Activated T-helper 2 cell treated with anti-CD3 and anti-CD28 coated beads, Interferon-gamma antibody, Interleukin-2, Interleukin-4, amounts not matched to agents 10 μg/mL and 5 μg/mL and 100 μg/mL, durations not matched to agents 14 hours and 24 hours and 36 hours (primary cell): ENCODE measurements at places on chromosomes 12 and 14. TPM values are rescaled to one million over a fixed set of nuclear protein-coding genes. Genes with fewer than 3 reads are reported as not detected.

KRT4 gene
- not detected in 2 replicates for total RNA-seq

PELI2 gene
- total RNA-seq, result 2.3 and 2.8 TPM in 2 replicates

ABCC9 gene
- 0.02 and 0.07 TPM in 2 replicates for total RNA-seq

- DNase-seq, result no peak
These were observed 424.4 kb downstream of the DAD1 start for GRCh38 chr14:22164616-22165015.

HOTAIR gene
- total RNA-seq, result not detected in 2 replicates

- no peak for DNase-seq
These were observed 259.6 kb upstream of the NAV3 start for GRCh38 chr12:77571127-77571526.

DNA sequence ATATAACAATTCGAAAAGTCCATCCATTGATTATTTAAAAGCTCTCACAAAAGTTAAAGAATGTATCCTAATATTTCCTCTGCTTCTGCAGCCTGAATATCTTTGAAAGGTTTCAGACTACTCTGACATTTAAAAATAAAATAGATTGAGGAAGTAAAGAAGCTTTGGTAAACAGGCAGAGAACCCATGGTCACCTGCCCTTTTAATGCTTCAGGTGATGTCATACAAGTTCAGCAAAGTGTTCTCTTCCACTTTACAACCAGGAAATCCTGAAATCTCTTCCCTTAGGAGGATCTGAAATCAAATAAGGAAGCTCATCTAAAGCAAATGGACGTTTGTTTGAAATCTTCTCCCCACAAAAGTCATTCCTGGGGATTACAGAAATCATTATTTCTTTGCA lies 322.4 kb downstream of the PDZRN4 start:
- no peak for DNase-seq

APOLD1 gene
- 5.3 and 6.0 TPM in 2 replicates for total RNA-seq

DNA sequence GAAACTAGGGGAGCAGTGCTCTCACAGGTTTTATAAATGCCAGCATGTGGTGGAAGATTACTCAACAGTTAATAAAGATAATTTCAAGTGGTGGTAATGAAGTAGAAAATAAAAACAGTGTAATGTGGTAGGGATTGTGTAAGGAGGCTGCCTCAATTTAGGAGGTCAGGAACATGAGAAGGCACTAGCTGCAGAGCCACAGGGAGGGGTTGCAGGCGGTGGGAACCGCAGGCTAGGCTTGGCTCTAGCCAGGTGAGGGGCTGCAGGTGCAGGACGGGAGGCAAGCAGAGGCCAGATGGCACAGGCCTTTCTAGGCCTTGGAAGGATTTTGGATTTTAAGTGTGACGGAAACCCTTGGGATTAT lies 768 bp downstream of the METTL25 start:
- no peak for DNase-seq

MYO1H gene
- not detected in 2 replicates for total RNA-seq

DNA sequence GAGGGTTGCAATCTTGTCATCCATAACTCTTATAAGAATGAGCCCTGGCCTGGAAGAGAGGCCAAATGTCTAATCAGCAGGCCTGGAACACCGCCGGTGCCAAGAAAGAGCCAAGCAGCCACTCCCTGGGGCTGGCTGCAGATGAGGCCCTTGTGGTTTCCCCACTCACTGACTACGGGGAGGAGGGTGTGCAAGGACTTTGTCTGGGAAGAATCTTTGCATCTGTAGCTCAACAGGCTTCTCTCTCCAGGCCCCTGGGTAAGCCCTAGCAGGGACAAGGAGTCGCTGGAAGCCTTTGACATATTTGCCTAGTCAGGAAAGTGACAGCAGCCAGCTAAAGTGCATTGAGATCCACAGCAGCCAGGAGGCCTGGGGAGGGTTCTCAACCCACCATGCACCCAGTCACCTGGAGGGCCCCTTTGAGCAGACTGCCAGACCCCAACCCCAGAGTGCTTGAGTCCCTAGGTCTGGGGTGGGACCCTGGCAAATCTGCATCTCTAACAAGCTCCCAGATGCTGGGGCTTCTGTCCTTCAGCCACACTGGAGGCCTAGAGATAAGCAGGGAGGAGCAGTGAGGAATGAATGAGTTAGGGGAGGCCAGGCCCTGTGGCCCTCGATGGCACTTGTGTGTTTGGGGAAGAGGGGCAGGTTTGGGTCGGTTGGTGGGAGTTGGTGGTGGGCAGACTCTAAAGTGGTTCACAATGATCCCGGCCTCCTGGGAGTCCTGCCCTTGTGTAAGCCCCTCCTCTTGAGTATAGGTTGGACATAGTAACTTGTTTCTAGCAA lies 13.9 kb upstream of the LRTM2 start:
- no peak for DNase-seq

GRIN2B gene
- total RNA-seq, result 0.07 TPM in 1 of 2 replicates, not detected in the other

GRCh38 chr14:61280526-61281185 lies 482 bp downstream of the TMEM30B start:
- peak; percentile 65 for DNase-seq
